ENCODE measurements at places on chromosomes 12 and 14.
A peak's percentile ranks its signal among the peaks of the same experiment; 100 is the strongest.

GRCh38 chr12:6533923-6534694 lies at the start of gene GAPDH:
Gene GAPDH (plus strand): TSS chr12:6534517. CDS start chr12:6534833, 316 bp downstream.
- peak; percentile 98 for DNase-seq

GRCh38 chr14:31965735-31966598 lies 111.1 kb upstream of the ARHGAP5 start:
- no peak for DNase-seq

DNA sequence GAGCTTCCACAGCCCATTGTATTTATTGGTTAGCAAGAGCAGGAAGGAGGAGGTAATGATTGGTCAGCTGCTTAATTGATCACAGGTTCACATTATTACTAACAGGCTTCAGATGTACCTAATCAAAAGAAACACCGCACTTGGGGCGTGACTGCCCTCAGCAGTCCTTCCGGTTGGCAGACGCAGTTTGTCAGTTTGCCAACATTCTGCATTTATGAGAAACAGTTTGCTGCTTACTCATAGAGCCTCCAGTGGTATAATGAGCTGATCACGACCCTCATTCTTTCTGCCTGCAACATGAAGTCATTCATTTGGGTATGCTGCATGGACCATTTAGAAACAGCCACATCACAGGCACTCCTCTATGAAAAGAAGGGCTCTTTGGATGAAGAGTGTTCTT lies 42.5 kb upstream of the PPM1H start:
- DNase-seq = no peak

DNA sequence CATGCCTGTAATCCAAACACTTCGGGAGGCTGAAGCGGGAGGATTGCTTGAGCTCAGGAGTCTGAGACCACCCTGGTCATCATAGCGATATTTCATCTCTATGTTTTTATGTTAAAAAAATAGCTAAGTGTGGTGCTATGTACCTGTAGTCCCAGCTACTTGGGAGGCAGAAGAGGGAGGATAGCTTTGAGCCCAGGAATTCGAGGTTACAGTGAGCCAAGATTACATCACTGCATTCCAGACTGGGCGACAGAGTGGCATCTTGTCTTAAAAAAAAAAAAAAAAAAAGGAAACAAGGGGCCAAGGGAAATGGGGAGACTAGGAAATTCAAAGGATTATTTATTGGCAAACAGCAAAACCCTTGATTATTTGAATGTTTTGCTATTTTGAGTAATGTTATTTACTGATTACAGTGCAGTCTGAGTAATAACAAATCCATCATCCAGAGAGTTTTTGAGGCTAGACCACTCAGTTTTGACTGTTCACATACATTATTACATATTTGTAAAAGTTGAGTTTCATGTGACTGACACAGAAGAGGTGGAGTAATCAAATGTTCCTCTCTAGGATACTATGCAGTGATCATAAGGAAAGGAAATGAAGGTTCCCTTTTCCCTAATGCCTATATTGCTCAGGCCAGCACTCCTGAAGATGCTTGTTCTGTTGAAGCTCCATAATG lies 40.8 kb downstream of the PRKCH start:
- DNase-seq = no peak

DNA sequence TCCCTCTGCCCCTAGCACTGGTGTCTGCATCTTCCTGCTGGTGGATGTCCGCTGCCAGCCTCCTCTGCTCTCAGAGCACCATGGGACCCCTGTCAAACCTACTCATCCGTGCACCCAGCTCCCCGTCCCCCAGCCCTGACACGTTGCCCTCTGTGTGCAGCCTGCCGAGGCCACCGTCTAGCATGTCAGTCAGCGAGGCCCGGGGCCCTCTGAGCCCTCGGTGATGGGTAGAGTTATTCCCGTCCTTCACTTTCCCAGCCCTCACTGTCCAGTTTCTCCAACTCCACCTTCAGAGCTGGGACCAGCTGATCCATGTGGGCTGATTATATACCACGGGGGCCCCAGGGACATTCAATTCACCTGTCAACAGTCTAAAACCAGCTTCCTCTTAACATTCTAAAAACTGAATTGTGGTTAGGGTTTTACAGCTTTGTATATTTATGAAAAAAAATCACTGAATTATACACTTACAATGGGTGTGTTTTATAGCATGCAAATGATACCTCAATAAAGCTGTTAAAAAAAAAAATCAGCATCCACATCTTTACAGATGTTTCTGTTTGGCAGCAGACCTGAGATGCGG lies 61.3 kb downstream of the CCDC88C start:
- no peak for DNase-seq

GRCh38 chr12:128991716-128992115 lies 138.4 kb downstream of the GLT1D1 start:
- no peak for DNase-seq

DNA sequence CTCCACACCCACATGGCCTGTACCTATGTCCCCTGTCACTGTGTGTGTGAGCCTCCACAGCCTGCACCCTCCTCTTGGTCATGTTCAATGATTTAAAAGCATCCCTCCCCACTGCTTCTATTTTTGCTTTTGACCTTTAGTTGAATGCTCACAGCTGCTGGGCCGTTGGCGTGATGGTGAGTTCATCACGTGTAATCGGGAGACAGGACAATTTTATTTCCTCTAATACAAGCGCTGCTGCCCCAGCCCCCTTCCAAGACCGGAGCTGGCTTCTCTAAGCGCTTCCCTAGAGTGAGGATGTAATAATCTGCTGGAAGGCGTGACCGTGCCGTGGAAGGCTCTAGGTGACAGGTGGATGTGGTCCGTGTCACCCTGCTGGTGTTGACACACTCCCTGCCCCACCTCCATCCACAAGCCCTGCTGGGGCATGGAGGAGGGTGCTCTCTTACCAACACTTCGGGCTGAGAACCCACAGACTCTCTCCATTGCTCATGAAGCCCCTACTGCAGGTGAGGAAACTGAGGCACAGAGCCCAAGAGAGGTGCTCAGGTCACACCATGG lies 25.4 kb downstream of the CCDC85C start:
- DNase-seq = no peak

DNA sequence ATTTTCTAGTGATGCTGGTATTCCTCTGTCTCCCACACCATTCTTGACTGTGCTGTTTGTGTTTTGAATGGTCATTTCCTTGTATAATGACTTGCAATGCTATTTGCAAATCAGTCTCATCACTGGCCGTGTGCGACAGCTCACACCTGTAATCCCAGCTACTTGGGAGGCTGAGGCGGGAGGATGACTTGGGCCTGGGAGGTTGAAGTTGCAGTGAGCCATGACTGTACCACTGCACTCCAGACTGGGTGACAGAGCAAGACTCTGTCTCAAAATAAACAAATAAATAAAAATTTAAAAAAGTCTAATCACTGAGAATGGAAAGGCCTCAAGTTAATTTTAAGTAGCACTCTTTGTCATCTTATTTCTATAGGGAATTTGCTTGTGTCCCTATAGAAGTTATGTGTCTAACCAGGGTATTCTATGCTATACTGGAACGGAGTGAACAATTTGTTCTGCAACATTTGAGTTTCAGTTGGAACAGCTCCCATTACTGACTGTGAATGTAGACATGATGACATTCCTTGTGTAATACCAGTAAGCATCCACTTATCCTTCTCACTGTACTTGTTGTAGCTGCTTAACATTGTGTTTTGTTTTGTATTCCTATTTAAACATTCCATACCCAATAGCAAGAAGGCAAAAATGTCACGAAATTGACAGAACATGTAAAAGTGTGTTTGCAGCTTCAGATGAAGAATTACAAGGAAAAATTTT lies 126.3 kb downstream of the MGST1 start:
- no peak for DNase-seq

GRCh38 chr14:101708853-101709532 lies 52.5 kb upstream of the PPP2R5C start:
- no peak for DNase-seq

DNA sequence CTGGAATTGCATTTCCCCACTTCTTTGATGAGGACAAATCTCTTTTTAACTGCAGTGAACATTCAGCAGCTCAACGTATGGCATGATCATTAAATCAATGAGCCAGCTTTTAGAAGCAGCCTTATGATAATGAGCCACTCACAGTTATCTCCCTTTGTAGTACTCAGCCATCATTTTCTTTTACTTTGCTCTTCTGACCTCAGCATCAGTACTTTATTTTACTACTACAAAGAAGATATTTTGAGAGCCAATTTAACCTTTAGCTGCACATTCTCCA lies 250.0 kb upstream of the CLEC14A start:
- no peak for DNase-seq

DNA sequence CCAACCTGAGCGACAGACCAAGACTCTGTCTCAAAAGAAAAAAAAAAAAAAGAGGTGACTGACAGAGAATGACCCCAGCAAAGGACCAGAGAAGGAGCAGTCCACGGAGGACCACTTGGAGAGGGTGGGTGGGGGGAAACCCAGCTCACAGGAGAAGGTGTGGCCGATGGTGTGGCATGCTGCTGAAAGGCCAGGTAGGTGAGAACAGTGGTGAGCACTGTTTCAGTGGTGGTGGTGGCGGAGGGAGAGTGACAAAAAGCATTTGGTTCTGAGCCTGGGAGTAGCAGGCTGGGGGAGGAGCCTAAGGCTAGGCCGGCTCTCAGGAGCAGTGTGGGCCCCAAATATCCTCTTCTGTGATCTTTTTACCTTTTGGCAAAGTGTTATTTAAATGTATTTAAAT lies 63.8 kb downstream of the IRF2BPL start:
- no peak for DNase-seq

- peak; percentile 20 for DNase-seq
These were observed 24.0 kb downstream of the FGF6 start for GRCh38 chr12:4421590-4422031.

- DNase-seq = peak; percentile 48
These were observed 1.3 kb downstream of the ATP2A2 start for GRCh38 chr12:110282300-110282860.

- peak; percentile 35 for DNase-seq
These were observed 132.2 kb downstream of the ANO4 start for GRCh38 chr12:100926669-100927248.

DNA sequence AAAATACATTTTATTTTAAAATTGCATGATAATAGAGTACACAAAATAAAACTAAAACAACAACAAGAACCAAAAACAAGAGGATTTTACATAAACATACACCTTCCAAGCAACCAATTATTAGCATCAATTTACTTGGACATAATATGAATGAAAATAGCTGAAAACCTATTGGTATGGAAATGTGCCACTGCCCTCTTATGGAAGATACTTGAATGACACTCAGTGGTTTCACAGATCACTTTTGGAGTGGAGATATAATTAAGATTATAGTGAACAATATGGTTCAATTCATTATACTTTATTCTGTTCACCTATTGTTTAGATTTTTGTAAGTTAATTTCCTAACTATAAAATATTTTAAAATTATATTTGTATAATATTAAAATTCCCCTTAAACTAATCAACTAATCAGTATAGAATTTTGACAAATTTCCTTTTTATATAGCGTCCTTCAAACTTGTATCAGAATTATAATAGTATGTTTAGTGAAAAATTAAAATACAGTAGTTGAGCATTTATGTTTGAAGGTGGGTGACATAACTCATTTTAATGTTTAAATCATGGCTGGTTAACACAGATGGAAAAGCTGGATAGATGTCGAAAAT lies 70.1 kb downstream of the SLC6A15 start:
- DNase-seq = peak; percentile 64

GRCh38 chr14:57205938-57206337 lies 62.8 kb downstream of the EXOC5 start:
- DNase-seq = no peak

- no peak for DNase-seq
These were observed 2.4 kb upstream of the ERC1 start for GRCh38 chr12:988646-989045.

DNA sequence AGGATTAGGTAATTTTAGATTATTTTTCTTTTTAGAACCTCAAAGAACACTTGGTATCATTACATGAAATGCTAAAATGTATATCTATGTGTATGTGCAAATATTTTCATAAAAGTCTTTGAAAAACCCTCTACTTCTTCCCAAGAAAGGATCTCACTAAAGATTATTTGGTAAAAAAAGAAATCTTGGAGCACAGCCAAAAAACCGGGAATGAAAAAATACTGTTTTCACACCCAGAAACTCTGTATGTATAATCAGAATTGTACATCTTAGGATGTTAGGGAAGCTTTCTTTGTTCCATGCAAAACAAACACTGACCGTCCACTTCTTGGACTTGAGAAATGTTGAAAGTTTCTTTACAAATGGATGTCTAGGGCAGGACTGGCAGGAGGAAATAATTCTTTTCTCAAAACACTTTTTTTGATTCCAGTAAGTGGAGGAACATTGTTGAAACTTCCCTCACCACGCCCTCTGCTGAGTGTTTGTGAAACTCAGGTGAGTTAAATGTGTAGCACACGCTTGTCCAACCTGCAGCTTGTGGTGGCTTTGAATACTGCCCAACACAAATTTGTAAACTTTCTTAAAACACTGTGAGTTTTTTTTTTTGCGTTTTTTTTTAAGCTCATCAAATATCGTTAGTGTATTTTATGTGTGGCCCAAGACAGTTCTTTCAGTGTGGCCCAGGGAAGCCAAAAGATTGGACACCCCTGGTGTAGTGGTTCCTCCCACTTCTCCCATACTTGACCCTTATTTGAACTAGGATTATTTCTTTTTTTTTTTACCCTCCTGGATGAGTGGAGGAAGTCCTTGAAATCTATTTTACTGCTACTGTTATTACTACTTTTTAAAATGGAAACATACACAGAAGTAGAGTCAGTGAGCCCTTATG lies 26.6 kb downstream of the FBXO34 start:
- DNase-seq = no peak

GRCh38 chr14:65169351-65169750 lies 67.0 kb upstream of the MAX start:
- DNase-seq = no peak

DNA sequence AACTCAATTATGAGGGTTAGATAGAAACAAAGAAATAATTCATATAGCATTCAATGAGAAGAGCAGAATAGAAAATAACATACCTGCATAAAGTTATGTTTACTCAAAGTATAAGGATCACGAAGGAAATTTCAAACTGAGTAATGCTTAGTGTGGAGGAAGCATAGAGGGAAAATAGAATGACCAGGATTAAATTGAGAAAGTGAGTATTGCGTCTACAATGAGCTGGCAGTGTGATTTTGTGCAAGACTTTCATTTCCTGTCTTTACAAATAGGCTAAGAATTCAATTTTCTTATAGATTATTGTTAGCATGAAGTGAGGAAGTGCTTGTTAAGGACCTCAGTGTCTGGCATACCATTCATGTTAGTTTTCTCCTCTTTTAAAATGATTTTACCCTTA lies 12.0 kb downstream of the ADGRD1 start:
- DNase-seq = no peak

DNA sequence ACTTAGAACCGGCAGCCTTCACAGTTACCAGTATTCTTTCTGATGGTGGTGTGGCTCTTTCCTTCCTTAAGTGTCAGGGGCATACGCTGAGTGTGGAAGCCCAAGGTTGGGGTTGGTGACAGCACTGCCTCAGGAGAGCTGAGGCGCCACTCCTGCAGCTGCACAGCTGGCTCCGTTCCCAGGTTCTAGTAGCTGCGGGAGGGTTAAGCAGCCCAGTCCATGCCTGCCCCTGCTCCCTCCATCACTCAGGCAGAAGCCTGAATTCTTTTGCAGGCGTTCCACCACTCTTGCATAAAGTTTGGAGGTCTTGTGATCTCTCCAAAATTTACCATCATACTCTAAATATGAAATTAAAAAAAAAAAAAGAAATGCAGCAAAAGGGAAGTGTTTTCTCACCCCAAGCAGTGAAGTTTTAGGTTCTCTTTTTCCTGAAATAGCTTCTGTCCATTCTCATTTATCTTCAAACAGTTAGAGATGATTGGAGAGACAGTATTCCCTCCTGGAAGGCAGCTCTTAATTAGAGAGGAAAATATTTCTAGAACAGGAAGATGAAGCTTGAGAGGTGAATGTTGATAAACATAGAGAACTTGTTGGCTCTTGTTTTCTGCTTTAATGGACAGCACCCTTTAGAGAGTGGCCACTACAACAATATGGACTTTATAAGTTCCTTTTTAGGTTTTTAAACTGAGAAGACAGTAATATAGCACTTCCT lies 136.1 kb downstream of the FGD4 start:
- DNase-seq = no peak
